Chondrocyte (in vitro differentiated cells): ENCODE measurements at places on chromosomes 13 and 19. TPM values are rescaled to one million over a fixed set of nuclear protein-coding genes. Genes with fewer than 3 reads are reported as not detected.

The KCNRG gene
- 0.22 to 0.59 TPM (median 0.36 TPM) in 3 replicates for total RNA-seq

The ERCC5 gene
- total RNA-seq, result 41.0 to 63.4 TPM (median 51.1 TPM) in 3 replicates

The FAAP24 gene
- total RNA-seq, result 3.2 to 5.4 TPM (median 5.1 TPM) in 3 replicates

The CD70 gene
- total RNA-seq, result 3.3 to 8.1 TPM (median 3.9 TPM) in 3 replicates

The CASP14 gene
- total RNA-seq, result not detected in 3 replicates

The ARHGEF1 gene
- 70.5 to 105 TPM (median 73.2 TPM) in 3 replicates for total RNA-seq

The NPHS1 gene
- total RNA-seq, result not detected in 3 replicates

The ZNF439 gene
- 1.1 to 5.7 TPM (median 4.9 TPM) in 3 replicates for total RNA-seq
